ENCODE measurements at places on chromosomes 7 and 10.

- DNase-seq = no peak
These were observed 20.9 kb downstream of the NPS start for GRCh38 chr10:127570036-127570435.

- no peak for DNase-seq
These were observed 169.3 kb downstream of the FAM107B start for GRCh38 chr10:14605231-14605925.

GRCh38 chr10:122020226-122020625 lies 31.3 kb downstream of the TACC2 start:
- no peak for DNase-seq

DNA sequence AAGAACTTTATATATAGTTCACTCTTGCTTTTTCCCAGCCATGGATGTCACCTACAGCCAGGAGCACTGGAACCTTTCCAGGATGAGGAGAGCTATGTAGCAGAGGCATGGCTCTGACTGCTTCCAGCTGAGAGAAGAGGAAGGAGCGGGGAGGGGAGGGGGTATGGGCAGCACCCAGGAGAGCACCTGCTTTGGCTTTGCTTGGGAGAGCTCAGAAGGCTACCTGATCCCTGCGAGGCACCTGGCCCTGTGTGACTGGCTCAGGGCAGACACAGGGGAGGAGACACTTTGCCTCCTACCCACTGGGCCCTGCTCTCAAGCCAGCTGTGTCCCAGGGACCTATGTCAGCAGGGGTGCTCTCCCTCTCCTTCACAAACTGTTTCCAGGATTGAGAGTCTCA lies 67.1 kb downstream of the HK1 start:
- DNase-seq = no peak

DNA sequence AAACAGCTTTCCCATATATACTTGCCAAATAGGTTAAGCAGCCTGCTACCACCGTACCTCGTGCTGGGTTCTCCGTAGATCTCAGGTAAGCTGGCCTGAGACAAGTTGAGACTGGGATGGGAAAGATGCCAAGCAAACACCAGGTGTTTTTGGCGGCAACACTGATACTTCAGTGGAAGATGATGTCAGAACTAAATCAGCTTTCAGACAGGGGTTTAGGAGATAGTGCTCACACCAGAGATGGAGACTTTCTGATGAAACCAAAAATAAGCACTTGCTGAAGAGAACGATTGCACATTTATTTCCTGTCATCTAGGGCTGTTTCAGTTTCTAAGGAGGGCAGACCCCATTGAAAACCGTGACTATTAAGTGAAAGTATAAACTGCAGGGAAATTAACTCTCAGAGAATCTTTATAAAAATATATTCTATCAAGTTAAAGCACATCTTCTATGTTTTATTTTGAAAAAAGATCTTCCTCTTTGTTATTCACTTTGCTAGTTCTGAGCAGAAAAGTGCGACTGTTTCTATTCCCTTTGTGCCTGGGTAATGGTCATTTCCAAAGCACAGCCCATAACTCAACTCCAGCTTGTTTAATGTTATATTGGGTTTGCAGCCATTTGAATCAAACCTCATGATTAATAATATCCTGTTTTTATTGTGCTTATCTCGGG lies 149.9 kb downstream of the CPED1 start:
- no peak for DNase-seq

DNA sequence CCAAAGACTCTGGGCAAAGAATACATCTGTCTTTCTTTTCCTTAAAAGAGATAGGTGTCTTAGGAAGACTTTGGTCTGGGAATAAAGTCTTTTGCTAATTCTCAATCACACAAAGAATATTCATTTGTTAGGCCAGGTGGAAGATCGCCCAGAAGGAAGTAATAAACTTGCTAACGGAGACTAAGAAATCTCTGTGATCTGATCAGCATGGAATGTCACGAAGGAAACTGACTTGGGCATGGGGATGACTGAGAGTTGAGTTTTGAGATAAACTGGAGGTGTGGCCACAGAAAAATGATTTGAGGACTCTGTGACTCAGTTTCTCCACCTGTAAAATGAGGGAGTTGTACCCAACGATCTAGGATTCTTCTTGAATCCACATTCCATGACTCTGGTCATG lies 161.1 kb upstream of the SVIL start:
- DNase-seq = no peak

DNA sequence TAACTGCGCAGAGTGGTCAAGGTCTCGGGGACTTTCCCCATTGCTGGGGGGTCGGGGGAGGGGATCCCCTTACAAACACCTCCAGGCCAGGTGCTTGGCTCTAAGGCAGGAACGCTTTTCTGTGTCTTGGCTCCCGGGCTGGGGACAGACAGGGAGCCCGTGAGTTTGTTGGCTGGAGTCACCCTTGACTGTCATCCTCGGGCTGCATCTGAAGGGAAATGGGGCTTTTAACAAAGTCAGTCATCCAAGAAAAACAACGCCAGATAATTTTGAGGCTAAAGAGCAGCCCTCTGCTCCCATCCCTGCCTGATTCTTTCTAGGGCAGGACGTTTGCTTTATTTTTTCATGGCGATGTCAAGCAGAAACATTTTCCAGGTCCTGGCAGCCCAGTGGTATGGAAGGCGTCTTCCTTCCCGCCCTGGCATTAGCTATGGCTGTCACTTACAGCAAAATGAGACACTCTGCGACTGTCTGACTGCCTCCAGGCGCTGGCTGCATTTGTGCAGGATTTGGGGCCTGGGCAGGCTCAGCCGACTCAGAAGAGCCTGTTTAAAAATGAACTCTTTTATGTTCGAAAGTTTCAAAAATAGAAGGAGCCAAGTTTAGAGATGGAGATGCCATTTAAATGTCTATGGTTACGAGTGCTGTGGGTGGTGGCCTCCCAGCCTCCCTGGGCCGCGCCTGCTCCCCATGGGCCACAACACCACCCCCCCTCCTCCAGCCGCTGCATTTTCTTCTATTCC lies 54.7 kb upstream of the TNS3 start:
- DNase-seq = no peak

GRCh38 chr7:123682690-123683089 lies 27.0 kb downstream of the LMOD2 start:
- peak; percentile 60 for DNase-seq

DNA sequence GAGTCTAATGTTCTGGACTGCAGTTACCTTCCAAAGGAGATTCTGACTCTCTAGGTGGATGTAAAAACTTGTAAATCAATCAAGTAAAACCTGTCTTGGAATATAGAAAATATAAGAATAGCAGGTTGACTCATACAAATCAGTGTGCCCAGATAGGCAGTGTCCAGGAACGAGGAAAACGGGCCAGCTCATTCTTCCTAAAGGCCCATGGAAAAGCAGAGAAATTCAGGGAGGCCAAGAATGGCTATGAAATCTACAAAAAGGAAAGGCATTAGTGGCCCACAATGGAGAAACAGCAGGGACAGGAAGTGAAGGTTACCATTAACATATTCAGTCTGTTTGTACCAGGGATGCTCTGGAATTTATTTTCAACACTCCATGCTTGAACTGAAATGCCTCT lies 14.9 kb downstream of the GLI3 start:
- DNase-seq = no peak

- DNase-seq = no peak
These were observed 14.8 kb downstream of the TSPAN12 start for GRCh38 chr7:120843109-120843508.

- DNase-seq = no peak
These were observed 28.2 kb downstream of the INPP5F start for GRCh38 chr10:119754085-119754484.

DNA sequence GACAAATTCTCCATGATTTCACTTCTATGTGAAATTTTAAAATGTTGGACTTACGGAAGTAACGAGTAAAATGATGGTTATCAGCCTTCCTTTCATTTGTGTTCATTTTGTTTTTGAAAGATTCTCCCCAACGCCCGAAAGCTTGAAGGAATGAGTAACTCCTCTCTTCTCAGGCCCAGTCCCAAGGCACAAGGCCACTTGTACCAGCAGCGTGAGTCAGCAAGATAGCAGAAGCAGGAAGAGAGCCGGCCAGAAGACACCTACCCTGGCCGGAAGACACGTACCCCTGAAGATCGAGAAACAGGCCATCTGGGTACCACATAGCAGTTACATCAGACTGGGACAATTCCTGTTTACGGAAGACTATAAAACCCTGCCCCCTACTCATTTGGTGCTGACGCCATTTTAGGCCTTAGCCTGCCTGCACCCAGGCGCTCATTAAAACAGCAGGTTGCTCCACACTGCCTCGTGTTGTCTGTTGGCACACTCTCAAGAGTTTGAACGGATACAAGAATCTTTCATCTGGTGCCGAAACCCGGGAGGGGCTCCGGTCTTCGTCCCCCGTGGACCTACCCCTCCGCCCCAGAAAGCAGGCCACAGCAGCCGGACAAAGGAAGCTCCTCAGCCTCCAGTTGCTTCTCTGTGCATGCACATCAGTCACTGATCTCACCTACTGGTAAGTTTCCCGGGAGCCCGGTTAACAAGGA lies 60.4 kb downstream of the LRRC17 start:
- DNase-seq = no peak

DNA sequence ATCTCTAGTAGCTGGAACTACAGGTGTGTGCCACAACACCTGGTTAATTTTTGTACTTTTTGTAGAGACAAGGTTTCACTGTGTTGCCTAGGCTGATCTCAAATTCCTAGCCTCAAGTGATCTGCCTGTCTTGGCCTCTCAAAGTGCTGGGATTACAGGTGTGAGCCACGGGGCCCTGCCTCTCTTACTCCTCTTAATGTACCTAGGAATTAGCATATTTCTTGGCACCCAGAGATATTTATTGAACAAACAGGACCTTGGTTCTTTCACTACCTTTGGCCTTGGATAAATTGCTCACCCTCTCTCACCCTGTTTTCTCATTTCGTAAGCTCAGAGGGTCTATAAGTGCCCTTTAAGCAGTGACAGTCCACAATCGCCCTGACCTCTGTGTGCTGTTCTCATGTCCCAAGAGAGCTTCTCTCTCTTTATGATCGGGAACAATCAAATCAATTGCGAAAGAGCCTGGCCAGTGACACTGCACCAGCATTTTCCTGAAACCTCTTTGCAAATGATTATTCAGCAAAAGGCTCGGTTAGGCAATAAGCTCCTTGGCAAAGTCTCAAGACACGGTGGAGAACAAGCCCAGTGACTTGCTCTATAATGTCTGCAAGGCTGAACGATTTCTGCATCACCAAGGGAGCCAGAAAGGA lies 117.7 kb downstream of the APBB1IP start:
- DNase-seq = no peak

GRCh38 chr7:79593866-79594301 lies 140.4 kb upstream of the MAGI2 start:
- DNase-seq = no peak

- DNase-seq = no peak
These were observed 84.7 kb downstream of the PALS2 start for GRCh38 chr7:24657980-24658379.

DNA sequence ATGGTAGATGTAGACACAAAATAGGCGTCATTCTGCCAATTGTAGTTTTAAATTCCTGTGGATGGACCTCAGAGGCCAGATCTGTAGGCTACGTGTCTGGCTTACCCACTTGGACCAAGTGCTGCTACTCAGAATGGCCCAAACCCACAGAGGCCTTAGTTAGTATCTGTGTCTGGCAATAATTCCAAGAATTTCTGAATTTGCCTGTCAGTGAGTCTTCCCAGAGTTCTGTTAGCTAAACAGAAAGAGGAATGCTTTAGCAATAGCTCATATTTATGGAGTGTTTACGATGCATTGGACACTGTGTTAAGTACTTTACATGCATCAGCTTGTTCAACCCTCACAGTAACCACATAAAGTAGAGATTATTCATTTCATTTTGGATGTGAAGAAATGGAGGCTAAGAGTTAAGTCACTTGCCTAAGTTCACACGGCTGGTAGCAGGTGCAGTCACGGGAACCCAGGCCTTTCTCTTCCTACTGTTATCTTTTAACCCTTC lies 231.8 kb downstream of the PTEN start:
- no peak for DNase-seq

GRCh38 chr10:102451105-102451969 lies at the start of gene C10orf95:
Gene C10orf95, minus strand, starts transcription at chr10:102451543. Its CDS starts 450 bp downstream, at chr10:102451093.
- no peak for DNase-seq

DNA sequence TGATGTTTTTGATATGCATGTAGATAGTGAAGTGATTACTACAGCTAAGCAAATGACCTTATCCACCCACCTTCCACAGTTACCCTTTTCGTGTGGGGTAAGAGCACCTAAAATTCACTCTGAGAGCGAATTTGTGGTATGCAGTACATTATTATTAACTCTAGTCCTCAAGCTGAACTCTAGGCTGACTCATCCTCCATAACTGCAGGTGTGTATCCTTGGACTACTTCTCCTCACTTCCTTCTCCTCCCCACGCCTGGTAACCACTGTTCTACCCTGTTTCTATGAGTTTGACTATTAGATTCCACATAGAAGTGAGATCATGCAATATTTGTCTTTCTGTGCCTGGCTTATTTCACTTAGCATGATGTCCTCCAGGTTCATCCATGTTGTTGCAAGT lies 484.6 kb downstream of the GATA3 start:
- DNase-seq = no peak

DNA sequence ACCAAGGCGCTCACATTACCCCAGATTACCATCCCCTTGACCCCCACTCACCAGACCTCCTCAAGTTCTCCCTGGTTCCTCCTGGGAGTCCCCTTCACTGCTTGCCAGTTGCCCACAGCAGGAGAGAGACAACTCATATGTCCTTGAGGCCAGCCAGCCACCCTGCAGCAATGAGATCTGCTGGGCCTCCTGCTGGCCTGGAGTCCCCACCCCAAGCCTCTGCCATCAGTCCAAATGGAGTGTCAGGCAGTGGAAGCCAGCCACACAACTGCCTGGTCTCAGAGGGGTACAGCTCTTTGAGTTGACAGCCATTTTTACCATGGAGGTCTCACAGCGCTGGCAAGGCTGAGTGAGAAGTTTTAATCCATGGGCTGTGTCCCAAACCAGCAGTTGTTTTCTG lies 53.0 kb upstream of the EXOC4 start:
- DNase-seq = no peak

DNA sequence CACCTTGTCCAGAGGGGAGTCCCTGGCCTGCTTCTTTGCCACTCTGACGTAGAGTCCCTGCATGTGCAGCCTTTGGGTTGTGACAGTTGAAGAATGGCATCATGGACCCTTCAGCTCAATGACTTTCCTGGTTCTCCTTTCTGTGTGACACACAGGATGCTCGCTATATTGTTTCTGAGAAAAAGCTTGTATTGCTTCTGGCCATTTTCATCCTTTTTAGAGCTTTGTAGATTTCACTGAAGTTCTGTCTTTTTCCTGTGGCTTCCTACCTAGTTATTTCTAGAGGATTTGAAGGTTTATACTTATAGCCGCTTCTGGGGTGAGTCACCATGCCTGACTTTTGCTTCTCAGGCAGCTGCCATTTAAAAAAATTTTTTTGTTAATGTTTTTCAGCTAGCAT lies 27.0 kb downstream of the SND1 start:
- DNase-seq = no peak
